Motor neuron (in vitro differentiated cells): ENCODE measurements at places on chromosomes 16 and 17.
A peak's percentile ranks its signal among the peaks of the same experiment; 100 is the strongest.

GRCh38 chr17:1082579-1082978 lies 85.7 kb downstream of the TIMM22 start:
- ATAC-seq: no peak

GRCh38 chr17:2400474-2400866 lies 390 bp downstream of the MNT start:
- no peak for ATAC-seq

DNA sequence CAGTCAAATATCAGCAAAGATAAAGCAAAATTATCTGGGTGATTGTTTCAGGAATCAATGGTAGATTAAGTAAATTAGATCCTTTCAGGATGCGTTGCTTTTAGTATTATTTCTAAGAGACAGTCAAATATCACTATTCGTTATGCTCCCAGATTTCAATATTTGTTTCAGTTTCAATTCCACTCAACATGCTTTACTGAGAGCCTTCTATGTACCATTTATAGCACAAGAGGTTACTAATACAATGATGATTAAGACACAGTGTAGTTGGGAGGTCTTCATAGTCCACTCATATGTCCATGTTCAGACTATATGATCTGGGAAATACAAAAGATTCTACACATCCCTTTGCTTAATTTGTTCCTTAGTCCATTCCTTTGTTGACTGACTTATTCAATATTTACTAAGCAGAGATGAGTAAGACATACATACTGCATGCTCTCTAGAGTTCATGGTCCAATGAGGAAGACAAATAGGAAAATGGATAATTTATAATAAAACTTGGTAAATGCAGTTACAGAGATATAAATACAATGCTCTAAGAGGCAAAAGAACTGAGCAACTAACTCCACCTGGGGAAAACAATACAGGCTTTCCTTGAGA lies 88.2 kb upstream of the NOG start:
- no peak for ATAC-seq

DNA sequence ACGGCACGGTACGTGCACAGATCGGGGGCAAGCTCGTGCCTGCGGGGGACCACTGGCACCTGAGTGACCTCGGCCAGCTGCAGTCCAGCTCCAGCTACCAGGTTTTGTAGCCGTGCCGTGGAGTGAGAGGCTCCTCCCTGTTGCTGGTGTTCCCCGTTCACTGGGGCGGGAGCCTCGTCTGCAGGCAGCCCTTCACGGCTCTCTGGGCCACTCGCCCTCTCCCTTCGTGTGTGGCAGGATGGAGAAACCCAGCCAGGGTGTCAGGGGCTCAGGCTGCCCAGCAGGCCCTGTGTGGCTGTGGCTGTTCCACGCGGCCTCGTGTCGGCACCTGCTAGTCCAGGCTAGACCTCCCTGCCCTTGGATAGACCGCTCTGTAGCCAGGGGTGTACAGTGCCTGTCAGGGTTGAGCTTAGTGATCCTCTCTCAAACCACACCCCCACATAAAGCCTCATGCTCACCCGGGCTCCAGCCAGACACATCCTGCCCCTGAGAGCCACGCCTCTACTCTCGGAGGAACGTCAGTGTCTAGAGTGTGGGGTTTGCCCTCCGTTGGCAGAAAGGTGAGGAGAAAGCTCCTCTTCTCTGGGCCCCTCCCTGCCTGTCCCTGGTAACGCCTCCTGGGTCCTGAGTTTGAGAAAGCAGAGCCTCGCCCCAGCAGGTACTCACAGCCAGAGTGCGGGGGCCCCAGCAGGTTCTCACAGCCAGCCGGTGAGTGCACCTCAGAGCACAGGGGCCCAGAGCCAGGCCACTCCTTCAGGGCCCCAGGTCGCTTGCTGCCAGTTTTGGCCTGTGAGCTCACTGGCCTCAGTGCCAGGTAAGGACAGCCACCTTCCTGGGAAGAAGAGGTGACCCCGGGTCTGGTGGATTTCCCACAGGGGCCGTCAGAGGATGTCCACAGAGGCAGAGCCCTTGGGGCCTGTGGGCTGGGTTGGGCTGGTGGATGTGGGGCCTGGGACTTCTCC lies 27.7 kb downstream of the NME3 start:
- ATAC-seq: no peak

DNA sequence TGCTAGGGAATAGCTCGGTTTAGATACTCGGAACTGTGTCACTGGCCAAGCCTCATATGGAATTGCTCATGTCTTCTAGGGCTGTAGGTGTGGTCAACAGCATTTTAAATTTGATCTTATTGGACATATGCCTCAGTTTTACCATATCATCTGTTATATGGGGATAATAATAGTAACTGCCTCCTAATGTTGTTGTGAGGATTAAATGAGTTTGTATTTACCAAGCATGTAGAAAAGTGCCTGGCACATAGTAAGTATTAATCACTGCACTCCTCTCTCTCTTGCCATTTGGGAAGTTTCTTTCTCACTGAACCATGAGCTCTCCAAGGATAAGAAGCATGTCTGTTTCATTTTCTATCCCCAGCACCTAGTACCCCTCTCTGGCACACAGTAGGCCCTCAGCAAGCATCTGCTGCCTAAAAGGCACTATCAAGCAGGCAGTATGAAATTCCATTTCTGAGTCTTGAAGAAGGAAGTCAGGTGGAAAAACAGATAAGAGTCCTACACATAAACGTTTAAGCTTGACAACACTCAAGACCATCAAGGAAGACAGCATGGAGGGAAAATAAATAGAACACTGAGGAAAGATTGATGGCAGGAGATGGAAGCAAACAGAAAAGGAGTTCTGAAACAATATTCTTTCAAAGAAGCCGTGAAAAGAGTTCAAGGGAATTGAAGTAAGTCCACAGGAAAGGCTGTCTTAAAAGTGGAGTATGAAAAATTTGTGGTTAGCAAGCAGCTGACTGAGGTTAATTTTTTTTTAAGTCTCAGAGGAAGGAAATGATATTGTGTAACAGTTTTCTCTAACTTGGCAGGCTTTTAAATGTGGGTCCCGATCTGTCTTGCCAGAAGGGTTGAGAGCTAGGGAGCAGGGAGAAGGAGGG lies 2.2 kb upstream of the ATP6V0A1 start:
- ATAC-seq: no peak

DNA sequence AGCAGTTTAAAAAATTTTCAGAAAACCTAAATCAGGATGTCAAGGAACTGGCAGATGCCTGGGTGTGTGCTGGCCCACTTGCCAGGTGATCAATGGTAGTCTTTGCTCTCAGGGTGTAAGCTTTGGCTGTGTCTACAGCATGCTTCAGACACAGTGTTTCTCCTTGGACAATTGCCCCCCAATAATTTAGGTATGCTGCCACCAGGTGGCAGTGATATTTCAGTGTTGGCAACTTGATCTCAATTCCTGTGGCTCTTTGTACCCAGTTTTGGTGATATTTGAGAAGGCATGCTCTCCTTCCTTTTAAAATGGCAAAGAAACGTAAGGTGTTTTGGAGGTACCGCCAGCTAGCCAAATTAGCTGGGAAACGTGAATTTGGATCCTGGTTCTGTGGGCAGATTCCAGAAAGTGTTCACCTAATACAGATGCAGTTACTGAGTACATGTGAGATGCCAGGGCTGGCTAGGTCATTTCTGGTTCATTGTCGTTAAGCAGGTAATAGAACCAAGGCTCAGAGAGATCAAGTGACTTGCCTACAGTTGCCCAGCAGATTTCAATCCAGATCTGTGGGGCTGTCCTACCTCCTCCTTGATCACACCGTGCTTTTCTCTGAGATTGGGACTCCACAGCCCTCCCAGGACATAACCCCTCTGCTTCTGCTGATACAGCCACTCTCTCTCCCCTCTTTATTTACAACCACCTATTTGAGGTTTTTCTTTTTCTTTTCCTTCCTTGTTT lies 155.6 kb upstream of the PLCG2 start:
- no peak for ATAC-seq

DNA sequence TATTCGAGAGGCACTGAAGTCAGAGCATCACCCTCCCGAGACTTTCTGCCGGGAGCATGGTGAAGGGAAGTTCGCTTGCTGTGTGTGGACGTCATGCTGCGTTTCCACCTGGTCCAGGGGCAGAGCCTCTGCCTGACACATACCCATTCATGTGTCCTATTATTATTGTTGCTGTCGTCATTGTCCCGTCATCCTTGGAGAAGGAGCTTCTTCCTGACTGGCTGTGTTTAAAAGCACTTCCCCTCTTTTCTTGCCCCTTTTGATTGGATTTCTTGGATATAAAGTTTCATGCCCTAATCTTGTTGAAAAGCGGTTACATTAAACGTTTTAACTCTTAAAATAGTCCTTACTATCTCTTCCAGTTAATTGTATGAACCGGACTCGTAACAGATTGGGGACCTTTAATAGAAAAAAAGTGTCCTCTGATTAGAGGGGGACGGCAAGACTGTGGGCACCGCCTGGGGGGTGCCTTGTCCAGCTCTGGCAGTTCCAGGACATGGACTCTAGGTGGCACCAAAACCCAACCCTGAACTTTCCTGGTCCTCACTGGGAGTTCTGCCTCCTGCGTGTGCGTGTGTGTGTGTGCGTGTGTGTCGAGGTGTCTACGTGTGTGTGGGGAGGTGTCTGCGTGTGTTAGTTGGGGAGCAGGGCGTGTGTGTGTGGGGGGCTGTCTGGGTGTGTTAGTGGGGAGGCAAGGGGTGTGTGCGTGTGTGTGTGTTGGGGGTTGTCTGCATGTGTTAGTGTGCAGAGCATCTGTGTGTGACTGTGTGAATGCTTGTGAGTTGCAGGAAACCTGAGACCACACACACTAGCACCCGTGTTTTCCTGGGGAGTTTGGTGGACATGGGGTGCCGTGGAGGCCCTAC lies 133.3 kb upstream of the CIBAR2 start:
- ATAC-seq: peak; percentile 50

DNA sequence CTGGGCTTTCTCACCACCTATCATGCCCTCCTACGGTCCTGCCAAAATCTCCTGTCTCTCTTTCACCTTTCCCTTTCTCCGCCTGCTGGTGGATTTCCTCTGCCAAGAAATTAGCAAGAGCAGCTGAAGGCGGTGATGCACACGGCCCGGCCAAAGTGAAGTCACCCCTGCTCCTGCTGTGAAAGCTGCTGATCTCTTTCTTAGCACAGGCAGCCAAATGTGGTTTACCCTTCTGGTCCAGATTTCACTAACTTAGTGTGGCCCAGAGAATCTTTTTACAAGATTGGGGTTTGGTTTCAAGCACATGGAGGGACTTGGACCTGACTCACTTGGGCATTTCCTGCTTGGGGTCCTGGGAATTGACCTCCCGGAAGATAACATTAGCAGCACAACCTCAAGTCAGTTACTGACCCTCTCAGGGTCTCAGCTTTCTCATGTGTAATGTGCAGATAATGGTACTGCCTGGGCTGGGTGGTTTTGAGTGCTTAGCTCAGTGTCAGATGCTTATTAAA lies 155.7 kb downstream of the SOCS1 start:
- peak; percentile 16 for ATAC-seq

DNA sequence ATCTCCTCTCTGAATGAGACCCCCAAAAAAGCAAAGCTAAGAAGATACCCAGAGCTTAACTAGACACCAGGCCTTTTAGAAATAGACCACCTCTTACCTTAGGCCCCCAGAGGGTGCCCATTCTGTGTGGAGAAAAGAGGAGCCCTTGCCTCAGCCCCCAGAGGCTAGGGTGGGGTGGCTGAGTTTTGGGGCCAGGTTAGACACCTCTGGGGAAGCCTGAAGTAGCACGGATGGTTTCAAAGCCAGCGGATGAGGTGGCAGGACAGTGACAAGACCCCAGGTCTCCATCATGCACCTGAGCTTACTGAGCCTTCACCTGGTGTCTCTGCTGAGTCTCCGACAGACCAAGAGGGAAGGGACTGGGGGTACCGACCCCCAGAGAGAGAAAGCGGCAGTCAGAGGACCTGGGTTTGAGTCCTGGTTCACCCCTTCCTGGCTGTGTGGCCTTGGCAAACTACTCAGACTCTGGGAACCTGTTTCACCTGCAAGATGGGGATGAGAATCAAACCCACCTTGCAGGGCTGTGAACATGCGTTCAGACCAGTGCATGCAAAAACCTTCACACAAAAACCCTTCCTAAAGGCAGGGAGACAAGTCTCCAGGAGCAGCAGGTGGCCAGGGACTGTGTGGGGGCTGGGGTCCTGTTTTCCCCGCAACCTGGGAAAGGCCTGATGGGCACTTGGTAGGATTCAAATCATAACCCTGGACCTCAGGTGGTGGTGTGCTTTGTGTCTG lies 7.7 kb downstream of the SCGB1C2 start:
- ATAC-seq: no peak

GRCh38 chr17:51461578-51462004 lies 201.2 kb downstream of the UTP18 start:
- no peak for ATAC-seq

- no peak for ATAC-seq
These were observed 2.9 kb downstream of the TMEM170A start for GRCh38 chr16:75461575-75461974.

- ATAC-seq: no peak
These were observed 456 bp upstream of the PRSS53 start for GRCh38 chr16:31089199-31089598.

DNA sequence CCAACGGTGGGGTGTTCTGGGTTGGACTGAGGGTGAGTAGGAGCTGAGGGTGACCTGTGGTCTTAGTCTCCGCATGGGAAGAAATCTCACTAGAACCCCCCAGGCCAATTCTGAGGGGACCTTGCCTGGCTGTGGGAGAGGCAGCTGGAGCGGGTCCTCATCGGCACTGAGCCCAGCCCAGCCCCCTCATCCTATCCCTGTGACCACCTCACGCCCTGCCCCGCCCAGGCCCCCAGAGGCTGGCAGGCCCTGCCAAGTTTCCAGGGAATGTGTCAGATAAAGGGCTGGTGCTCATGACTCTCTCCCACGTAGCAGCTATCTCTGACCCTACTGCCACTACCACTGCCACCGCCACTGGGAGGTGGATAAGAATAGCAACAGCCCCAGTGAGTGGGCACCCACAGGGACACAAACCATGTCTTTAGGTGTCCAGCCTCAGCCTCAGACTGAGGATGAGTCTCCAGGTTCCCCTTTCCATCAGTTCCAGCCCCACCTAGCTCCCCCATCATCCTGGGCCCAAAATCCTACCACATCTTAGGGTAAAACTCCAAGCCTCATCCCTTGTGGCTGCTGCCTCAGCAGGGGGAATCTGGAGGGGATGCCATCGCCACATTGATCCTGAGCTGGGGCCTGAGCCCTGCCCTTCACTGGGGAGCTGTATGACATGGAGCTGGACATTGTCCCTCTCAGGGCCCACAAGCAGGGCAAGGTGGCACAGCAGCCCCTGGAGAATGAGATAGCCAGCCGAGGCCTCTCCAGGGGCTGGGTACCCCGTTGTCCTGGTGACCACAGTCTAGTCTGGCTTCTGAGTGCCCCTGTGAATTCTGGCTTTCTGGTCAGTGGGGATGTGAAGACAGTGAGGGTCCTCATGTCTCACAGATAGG lies 14.9 kb downstream of the CDH16 start:
- ATAC-seq: no peak

DNA sequence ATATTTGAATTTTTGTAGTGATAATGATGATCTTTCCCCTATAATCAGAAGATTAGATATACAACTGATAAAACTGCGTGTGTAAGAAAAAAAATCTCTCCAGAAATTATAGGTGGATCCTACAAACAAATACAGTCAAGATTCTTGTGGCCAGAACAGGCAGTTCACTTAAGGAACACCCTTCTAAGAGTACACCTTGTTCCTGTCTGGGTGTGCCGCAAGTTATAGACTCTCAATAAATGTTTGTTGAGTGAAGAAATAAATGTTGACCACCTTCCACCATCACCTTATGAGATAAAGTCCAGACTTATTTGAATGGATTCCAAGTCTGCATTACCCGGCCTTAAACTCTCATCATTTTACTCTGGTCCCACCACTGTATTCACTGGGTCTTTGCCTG lies 45.7 kb upstream of the SCNN1B start:
- ATAC-seq: no peak
